ENCODE measurements at places on chromosomes 6 and 20.

GRCh38 chr20:37484331-37484730 is 36.7 kb upstream of the NNAT start:
- no peak for DNase-seq

DNA sequence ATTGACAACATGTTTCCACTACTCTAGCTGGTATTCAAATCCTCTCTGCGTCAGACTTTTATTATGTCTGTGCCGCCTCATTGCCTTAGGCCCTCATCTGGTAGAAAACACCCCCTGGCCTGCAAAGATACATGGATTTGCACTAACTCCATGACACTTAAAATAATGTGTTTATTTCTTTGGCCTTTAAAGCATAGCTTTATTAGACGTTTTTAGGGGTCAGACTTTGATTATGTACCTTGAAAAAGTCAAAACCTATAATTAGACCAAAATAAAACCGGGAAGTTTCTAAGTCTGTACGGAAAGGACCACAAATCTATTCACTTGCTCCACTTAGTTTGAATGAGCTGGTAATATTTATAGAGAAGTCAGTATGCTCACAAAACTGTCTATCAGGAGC is 357.9 kb upstream of the NOX3 start:
- no peak for DNase-seq

DNA sequence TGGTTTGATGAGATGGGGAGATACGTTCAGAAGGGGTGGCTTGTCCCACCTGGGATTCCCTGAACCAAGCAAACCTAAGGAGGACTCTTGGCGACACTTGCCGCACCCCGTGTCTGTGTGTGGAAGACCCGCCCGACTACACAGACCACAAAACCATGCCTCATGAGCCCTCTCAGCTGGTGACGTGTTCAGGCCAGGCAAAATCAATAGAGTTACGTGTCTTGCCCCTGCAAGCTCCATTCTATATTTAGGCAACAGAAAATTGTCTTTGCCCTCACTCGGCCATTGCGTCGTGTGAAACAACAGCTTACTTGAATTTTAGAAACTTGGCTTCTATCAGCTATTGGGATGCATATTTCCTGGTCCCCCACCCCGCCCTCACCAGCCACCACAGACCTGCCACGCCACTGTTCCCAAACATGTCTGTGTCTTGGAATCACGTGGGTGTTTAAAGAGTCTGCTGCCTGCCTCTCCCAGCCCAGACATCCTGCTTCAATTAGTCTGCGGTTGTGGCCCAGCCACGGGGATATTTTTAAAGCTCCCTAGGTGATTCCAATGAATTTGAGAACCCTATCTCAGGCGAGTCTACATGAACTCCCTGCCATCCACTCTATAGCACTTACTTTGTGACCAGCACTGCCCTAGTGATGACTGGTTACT is 279.2 kb upstream of the EXOC2 start:
- no peak for DNase-seq

DNA sequence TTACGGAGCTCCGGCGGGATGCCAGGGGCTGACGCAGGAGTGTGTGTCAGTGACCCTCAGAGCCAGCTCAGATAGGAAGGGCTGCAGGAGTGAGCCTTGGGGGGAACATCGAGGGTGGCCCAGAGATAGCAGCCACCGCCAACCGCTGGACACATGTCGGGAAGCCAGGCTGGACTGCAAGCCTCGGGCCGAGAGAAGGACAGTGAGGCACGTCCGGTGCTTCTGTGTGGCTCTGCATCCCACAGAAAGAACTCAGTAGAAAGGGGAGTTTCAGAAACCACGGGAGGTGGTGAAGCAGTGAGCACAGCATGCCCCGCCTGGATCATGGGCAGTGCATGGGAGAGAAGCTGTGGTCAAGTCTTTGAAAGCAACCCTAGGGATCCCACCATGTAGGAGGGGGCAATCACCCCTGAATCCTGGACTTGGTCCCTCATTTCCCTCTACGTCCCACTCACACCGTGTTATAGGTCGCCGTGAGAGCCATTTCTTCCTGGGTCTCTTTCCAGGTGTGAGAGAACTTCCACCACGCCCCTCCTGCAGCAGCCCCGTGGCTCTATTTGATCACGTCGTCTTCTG is 383.7 kb upstream of the CDH4 start:
- no peak for DNase-seq

- no peak for DNase-seq
Observed at GRCh38 chr6:139977887-139978332, 603.5 kb upstream of the CITED2 start.

- no peak for DNase-seq
Observed at GRCh38 chr20:24778585-24779031, 170.5 kb upstream of the CST7 start.

GRCh38 chr20:24148372-24148771 is 159.8 kb upstream of the GGTLC1 start:
- DNase-seq = no peak

DNA sequence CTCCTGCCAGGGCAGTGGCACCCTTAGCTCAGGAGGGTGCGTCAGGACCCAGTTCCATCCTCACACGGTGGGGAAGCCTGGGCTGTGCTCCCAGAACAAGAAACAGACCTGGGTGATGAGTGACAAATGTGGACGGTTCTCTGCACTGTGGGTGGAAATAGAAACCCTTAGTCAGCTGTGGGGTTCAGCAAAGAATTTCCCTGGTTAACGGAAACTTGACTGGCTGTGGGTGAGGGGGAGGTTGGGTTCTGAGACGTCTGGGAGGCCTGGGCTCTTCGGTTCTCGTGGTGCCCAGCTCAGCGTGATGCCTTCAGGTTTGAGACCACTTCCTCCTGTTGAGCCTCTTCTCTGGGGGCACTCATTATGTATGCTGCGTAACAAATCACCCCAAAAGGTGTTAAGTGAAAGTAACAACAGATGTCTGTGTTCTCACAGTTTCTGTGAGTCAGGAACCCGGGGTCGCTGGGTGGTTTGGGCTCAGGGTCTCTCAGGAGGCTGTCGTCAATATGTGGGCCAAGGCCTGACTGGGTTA is 53.1 kb upstream of the FAM83D start:
- DNase-seq = peak; percentile 54

DNA sequence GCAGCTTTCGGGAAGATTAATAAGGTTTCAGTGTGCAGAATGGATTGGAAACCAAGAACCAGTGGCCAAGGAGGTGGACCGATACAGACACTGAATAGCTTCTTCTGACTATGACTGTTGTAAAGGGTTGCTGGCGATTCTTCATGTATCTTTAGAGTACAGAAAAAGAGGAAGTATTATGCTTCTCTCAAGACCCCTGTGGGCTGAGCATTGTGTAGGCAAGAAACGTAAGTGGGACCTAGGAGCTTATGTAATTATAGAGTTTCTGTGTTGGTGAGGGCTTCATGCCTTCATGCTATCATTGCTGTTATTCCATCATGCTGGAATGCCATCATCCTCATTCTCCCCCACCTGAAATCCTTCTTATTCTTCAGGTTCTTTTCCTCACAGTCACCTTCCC is 105.4 kb upstream of the AKIRIN2 start:
- no peak for DNase-seq

DNA sequence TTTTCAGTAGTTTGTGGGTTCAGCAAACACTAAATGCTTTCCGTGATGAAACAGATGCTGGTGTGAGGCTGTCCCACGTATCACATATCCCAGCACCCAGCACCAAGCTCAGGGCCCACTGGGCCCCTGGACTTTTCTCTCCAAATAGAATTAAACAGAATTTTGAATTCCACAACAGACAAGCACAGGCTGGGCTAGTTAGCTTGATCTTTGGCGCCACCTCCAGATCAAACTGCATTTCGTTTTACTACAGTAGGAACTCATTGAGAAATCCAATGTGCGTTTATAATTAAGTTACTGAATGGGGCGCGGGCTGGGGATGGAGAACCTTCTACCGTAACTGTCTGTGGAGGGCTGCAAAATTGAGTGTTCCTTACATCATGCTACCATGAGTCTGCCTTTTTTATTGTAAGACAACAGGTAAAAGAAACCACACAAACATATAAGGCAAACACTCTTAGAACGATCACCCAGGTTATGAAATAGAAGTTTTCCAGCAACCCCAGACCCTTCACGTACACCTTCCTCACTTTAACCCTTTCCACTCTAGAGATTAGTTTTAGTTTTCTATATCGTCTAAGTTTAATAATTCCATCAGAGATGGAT is 107.8 kb downstream of the ZFP64 start:
- no peak for DNase-seq

- DNase-seq = no peak
Observed at GRCh38 chr6:151229401-151230276, 10.1 kb upstream of the AKAP12 start.

- DNase-seq = no peak
Observed at GRCh38 chr6:111113336-111114086, 26.2 kb downstream of the SLC16A10 start.

GRCh38 chr20:49796600-49797343 is 15.9 kb upstream of the SLC9A8 start:
- DNase-seq = no peak

DNA sequence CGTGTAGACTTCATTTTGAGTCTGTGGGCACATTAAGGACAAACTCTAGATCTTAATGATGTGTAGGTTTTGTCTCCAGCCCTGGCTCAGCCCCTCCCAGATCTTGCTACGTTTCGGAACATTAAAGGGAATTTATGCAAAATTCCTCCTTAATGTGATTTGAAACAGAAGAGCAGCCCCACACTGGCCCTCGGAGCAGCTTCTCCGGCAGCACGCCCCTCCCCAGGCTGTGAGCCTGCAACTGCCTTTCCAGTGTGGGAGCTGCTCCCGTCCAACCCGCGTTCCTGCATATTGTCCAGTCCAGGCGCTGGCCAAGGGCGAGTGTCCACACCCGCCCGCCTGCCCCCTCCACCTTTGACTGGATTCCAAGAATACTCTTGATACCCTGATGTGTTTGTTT is 257.2 kb downstream of the TAF4 start:
- DNase-seq = no peak

DNA sequence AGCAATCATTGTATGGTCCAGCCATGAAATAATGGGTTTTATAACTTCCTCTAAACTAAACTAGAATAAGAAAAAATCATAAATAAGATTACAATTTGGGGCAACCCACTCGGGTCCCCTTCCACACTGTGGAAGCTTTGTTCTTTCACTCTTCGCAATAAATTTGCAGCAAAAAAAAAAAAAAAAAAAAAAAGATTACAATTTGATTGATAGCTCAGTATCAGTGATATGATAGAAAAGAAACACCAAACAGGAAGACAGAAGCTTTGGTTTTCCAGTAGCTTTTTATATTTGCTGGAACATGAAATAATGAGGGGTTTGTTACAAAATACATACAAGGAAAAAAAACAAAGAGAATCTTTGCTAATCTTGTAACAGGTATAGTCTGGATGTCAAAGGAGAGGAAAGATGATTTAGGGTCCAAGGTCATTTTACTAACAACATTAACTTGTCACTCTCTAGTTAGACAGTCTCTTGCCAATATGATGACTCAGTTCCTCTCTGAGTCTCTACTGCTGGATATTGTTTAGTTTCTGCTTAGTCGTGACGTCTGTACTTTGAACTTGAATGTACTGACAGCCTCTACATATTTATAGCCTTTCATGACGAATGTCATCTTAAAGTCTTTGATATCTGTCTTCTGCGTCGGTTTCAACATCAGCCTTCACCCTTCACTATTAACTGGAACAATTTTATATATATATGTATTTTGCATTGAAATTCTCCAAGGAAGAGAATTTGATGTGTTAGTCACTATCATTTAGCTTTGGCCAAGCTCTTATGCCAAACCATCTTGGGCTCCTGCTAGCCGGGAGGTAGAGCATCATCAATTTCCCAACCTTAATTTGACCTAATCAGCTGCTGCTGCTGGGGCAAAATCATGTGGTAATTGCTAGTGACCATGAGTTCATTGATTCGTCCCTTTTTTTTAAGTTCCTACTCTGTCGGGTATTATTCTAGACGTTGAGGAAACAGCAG is 213.1 kb upstream of the STXBP5 start:
- DNase-seq = no peak

DNA sequence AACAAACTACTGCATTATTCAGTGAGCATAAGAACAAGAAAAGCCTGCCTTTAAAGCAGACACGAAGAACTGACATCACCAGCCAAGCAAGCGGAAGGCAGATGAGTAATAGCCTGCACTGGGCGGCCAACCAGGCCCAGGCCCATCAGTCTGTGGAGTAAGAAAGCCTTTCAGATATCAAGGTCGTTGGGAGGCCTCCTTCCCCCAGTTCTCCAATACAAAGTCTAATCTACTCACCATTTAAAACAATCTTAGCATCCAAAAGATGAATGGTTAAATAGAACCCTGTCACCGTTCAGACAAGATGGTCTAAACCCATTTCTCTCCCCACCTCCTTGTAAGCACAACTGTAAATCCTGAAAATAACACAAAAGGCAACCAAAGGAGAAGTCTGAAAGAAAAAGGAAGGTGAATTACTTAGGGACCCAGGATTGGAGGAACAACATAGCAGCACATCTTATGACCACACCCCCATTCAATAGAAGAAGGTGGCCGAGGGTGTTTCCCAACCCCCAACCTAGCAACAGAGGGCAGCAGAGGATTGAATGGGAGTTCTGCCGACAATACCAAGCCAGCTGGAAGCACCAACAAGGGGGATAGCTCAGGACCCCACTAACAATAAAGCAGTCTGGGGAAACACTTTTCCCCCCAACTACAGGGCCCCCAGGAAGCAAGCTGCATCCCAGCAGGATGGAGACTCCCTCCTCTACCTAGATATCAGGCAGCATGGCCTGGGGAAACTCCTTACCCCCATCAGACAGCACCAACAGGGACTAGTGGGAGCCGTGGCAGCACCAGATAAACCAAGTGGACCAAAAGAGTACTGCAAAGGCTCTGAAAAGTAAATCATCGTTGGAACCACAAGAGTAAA is 67.9 kb downstream of the ZHX3 start:
- DNase-seq = no peak

- DNase-seq = no peak
Observed at GRCh38 chr6:116386581-116387299, 16.0 kb downstream of the DSE start.

- DNase-seq = no peak
Observed at GRCh38 chr6:162005372-162005771, 722.2 kb downstream of the PRKN start.

GRCh38 chr6:32840604-32841246 is 2.2 kb upstream of the TAP2 start:
- no peak for DNase-seq

- DNase-seq = no peak
Observed at GRCh38 chr6:56318851-56319250, 71.5 kb upstream of the COL21A1 start.

GRCh38 chr6:89134723-89135122 is 11.1 kb upstream of the PM20D2 start:
- DNase-seq = no peak

DNA sequence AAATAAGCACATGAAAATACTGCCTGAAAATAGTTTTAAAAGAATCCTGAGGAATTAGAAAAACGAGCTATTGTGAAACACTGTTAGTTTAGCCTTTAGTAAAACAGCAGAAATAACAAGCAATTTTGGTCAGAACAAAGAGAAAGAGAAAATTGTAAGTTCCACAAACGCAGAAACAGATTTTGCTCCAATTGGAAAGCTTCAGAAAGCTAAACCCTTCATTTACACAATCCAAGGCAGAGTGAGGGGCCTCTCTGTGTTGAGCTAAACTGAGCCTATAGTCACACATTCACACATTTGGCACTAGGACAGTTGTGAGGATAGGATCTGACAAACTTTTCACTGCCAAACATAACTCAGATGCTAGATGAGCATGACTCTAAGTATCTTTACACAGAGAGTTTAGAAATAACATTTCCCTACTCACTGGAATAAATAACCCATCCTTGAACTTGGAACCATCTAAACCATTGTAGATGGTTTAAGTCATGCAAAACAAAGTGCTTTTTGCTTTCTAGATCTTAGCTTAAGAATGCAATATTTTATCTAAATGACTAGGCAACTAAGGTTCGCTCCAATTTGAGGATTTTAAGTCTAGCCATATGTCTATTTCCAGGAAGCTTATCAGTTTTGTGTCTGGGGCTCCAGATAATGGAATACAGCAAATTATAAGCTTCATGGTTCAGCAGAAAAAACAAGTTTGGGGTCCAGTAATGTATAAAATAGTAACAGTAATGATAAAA is 122.6 kb downstream of the SGK1 start:
- no peak for DNase-seq
